ENCODE measurements at places on chromosomes 2 and 18. TPM values are rescaled to one million over a fixed set of nuclear protein-coding genes. Genes with fewer than 3 reads are reported as not detected.

- DNase-seq: peak; percentile 67
Observed at GRCh38 chr2:232325324-232326273, 53.0 kb upstream of the ALPP start.

DNA sequence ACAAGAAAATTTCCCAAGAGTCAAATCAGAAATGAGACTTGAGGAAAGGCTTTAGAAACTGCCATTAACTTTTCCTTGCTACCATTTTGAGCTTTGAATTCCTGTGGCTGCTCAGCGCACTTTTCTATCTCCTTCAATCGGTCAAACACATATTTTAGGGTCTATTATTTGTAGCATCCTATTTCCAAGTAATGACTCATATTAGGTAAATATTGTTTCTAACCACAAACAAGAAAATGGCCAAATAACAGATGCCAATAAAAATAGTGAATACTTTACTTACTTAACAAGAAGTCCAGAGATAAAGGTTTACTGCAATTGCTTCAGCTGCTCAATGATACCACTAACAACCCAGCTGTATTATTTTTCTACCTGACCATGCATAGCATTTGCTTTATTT is 29.7 kb upstream of the CCDC178 start:
- no peak for DNase-seq

- DNase-seq: no peak
Observed at GRCh38 chr18:75090336-75090735, 118.6 kb downstream of the PTGR3 start.

The RIF1 gene
- total RNA-seq: 31.3 TPM

- no peak for DNase-seq
Observed at GRCh38 chr2:74835831-74836674, 2.1 kb downstream of the HK2 start.

Data from sigmoid colon (tissue), 7 donors.